ENCODE measurements at places on chromosomes 6 and 20. TPM values are rescaled to one million over a fixed set of nuclear protein-coding genes. Genes with fewer than 3 reads are reported as not detected.

Gene BRD2
- 132 TPM for total RNA-seq

Gene MKKS
- total RNA-seq = 14.4 TPM

Gene GATA5
- total RNA-seq = 0.19 TPM

DNA sequence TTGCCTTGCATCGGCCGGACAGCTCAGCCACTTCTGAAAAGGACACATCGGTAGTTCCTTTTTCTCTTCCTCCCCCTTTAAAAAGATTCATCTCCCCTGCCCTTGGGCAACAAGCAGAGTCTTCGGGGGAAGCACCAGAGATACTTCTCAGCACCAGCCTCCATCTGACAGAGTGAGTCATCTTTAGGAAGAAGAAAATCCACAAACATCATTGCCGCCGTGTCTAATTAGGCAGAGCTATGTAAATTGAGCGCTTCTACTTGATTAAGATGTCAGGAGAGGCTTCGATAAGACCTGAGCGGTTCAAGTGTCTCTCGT is 186.4 kb downstream of the TAF4 start:
- no peak for DNase-seq

DNA sequence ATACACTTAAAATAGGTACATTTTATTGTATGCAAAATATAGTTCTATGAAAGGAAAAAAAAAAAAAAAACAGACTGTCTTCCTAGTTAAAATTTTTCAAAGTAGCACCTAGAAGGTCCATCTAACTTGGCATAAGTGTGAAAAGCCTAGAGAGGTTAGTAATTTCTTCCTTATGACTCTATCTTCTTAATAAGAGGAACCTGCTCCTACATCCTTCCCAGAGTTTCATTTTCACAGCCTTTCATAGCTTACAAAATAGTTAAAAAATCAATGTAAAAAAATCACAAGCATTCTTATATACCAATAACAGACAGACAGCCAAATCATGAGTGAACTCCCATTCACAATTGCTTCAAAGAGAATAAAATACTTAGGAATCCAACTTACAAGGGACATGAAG is 28.8 kb downstream of the OGFRL1 start:
- no peak for DNase-seq

GRCh38 chr20:21618759-21619416 is 86.6 kb upstream of the PAX1 start:
- no peak for DNase-seq

DNA sequence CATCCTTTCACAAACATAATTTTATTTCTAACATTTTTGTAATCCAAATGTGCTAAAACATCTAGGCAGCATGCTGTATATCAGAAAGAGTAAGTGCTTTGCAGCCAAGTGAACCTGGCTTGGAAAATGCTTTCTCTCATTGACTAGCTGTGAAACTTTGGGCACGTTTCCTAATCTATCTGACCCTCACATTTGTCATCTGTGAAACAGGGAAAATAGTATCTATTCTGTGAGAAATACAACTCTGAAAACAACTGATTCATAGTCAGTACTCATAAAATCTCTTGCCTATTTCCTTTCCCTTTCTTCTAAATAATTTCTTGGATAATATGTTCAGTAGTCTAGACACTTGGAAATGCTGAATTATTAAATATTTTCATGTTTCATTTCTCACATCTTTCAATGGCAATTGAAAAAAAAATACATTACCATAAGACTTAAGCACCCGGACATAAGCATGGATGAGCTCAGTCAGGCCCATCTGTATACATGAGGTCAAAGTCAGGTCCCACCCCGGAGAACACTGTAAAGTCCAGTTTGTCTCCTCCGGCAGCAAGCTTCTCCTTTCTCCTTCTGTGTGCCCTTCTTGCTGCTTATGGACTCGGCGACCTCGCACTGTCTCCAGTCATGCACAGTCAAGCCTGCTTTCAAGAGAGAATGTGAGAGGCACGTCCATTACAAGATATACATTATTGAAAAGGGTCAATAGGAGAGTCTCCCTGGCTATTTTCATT is 455.0 kb upstream of the SOX4 start:
- no peak for DNase-seq

DNA sequence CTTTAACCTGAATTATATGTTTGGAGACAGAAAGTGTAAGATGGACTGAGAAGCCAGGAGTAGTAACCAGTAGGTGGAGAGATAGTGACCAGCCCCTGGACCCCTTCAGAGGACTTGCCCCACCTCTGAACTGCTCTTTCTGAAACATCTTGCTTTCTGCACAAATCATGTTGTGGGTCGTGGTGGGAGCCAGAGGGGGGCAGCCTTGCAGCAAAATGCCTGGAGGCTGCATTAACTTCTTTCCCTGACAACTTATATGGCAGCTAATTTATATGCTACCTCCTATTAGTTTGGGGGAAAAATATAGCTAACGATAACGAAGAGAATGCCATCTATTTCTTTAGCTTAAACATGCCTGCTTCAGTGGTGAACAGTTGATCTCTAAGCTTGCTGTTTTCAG is 859.8 kb downstream of the MAFB start:
- no peak for DNase-seq

- no peak for DNase-seq
These were observed 695.5 kb upstream of the CHD6 start for GRCh38 chr20:42313704-42314103.

DNA sequence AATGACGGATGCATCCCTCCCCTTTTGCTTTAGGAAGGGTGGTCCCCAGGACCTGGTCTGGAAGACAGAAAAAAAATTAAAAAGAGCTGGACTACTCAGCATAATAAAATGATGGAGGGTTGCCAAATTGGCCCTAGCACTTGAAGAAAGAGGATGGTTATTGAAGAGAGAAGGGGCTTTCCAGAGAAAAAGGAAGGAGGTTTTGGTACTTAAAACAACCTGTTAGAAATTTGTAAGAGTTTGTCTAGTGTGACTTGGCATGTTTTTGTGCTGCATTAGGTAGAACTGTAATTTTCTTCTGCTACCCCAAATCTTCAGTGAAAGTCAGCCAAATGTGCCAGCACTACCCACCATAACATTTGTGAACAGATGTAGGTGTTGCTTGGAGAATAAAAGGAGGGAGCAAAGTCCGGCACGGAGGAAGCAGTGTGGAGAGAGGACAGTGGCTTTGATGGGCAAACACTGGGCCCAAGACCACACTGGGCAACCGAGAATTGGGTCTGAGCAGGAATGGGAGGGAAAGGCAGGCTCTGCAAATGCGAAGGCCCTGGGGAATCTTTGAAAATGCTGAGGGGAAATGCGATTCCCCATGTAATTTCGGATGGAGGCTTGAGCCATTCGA is 160.9 kb downstream of the QRSL1 start:
- DNase-seq = no peak

GRCh38 chr20:10922506-10922905 is 248.7 kb upstream of the JAG1 start:
- DNase-seq = no peak

DNA sequence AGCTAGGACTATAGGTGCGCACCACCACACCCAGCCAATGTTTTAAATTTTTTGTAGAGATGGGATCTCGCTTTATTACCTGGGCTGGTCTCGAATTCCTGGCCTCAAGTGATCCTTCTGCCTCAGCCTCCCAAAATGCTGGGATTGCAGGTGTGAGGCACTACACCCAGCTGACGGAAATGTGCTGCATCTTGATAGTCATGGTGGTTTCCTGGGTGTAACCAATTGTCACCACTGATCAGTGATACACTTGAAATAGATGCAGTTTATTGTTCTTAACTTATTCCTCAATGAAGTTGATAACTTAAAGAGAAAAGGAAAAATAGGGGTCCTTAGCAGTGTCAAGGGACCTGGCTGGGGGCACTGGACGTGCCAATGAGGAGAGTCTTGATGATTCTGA is 92.4 kb downstream of the PPP1R14C start:
- no peak for DNase-seq

DNA sequence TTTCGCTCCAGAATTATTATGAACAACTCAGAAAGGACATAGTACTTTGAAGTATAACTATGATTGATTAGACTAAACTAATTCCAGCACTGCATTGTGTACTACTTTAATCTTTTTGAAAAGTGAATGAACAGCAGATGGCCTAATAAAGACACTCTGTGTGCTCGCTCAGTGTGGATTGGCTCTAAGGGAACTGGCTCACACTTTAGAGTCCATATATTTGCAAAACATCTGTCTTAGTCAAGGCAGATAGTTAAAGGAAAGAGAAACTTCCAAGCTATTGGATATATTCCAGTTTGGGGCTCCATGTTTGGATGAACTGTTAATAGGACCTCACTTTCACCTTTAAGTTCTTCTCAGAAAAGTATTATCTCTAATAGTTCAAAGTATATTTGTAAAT is 218.9 kb downstream of the EYA4 start:
- DNase-seq = no peak

- DNase-seq = no peak
These were observed 11.2 kb downstream of the TCFL5 start for GRCh38 chr20:62850333-62850974.
